ENCODE measurements at places on chromosomes 6 and 20.

DNA sequence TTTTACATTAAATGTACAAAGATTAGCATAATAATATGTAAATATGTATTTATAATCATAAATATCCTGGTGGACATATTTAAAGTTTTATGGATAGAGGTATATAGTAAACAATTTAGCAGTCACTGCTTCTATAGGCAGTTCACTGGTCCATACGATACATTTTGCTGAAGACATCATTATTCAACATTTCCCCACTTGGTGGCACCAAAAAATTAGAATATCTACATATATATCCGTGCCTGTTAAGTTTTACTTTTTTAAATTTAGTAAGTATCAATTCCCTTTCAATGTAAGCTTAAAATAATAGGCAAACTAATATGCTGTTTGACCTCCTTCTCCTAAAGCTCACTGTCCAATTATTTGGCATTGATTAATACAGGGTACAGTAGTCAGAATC, 64.2 kb downstream of the LMBRD1 start:
- DNase-seq: no peak

- no peak for DNase-seq
These were observed 324.4 kb upstream of the NT5E start for GRCh38 chr6:85125526-85125925.

DNA sequence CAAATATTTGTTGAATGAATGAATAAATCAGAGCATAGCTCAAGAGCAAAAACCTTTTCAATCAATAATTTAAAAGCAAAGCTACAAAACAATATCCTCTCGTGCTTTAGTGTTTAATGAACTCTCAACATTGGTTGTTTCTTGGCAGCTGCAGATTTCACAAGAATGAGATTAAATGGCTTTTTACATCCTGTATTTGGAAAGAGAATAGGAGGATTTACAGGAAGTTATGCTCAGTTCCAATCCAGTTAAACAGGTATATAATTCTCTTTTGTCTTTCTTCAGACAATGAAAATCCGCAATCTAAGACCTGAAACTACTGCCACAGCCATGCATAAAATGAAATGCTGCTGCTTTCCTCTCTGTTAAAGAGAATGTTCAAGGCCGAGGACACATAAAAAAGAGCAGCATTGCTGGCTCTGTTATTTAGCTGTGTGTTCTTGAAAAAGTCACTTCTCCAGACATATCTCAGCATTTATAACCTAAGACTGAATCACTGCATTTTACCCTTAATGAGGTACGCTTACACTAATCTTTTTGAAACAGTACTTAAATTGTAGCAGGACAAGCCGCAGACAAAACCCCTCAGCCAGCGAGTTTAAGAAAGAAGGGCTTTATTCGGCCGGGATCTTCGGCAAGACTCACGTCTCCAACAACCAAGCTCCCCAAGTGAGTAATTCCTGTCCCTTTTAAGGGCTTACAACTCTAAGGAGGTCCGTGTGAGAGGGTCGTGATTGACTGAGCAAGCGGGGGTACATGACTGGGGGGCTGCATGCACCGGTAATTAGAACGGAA, 3.6 kb downstream of the C6orf52 start:
- DNase-seq: no peak

GRCh38 chr6:1463751-1464426, 74.5 kb downstream of the FOXF2 start:
- no peak for DNase-seq

- DNase-seq: peak; percentile 19
These were observed 42.0 kb upstream of the LY86 start for GRCh38 chr6:6546318-6547109.

DNA sequence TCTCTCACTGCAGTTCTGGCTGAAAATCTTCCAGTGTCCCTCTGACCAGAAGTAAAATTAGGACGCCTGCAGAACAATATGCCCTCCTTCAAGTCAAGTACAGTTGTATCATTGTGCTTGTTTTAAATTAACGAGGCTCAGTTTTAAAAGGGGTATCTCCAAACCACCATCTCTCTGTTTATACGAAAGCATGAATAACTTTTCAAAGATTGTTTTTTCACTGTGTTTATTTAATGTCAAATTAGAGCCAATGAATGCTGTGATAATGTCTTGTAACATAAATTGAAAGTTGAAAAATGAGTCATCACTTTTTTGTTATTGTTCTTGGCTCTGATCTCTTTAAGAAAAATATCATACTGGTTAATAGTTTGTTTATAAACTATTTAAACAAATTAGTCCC, 230.7 kb upstream of the THEMIS start:
- DNase-seq: no peak

DNA sequence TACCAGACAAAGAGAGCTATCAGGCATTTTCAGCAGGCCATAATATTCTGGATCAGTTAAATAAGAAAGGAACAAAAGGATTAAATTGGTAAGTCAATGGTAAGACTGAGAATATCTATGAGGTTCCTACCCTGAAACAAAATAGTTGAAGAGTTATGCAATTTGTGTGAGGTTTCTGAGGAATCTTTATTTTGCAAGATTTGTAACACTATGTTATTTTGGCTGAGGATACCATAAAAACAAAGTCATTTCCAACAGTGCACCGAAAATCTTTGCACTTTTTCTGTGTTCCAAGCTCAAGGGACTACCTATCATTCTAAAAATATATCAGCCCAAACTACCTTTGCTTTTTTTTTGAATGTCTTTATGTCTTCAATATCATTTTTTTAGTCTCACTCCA, 383.3 kb upstream of the CITED2 start:
- no peak for DNase-seq

GRCh38 chr20:12925863-12926793, 82.6 kb upstream of the SPTLC3 start:
- DNase-seq: no peak

DNA sequence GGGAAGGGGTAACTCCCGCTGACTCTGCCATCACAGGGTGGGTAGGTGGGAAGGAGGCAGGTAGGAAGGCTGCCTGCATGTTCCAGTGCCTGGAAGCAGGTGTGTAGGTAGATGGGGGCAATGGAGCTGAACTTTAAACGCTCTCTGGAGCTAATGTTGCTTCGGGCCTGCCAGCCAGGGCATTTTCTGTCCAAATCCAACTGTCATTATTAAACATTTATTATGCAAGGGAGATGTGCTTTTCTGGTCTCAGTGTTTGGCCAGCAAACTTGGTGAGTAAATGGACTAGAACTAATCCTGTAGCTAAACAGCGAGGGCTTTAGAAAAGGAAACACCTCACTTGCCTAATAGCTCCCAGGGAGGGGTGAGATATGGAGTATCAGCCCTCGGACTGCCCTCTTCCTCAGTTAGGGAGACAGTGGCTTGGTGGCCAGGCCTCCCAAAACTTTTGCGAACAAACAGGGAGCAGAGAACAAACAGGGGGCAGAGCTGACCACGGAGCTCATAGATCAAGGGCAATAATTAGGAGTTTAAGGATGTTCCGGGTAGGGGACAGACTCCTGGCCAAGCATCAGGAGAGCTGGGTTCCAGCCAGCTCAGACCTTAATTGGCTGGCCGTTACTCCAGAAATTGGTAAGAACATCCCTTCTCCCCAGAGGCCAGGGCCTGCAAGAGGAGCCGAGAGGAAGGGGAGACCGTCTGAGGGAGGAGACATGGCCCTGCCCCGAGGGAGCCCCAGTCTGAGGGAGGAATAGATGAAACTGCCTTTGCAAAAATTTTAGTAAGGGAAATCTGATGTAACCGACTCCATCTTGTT, 131.1 kb downstream of the VEGFA start:
- DNase-seq: no peak

GRCh38 chr6:149217466-149217888, 100.0 kb upstream of the TAB2 start:
- DNase-seq: no peak

- DNase-seq: no peak
These were observed 2.5 kb downstream of the PDE7B start for GRCh38 chr6:135853986-135854385.

DNA sequence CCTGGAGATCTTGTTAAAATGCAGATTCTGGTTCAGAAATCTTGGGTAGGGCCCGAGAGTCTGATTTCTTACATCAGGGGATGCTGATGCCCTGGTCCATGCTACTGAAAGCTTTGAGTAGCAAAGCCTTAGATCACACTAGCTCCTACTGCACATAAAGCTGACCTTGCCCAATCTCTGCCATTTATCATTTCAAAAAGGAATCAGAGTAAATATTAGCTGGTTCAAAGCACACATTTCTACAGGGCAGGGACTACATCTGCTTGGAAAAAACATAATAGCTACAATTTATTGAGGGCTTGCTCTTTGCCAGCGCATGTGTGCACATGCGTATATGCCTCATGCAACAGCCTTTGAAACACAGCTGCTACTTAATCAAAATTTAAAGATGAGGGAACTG, 440.4 kb upstream of the ARID1B start:
- DNase-seq: no peak

DNA sequence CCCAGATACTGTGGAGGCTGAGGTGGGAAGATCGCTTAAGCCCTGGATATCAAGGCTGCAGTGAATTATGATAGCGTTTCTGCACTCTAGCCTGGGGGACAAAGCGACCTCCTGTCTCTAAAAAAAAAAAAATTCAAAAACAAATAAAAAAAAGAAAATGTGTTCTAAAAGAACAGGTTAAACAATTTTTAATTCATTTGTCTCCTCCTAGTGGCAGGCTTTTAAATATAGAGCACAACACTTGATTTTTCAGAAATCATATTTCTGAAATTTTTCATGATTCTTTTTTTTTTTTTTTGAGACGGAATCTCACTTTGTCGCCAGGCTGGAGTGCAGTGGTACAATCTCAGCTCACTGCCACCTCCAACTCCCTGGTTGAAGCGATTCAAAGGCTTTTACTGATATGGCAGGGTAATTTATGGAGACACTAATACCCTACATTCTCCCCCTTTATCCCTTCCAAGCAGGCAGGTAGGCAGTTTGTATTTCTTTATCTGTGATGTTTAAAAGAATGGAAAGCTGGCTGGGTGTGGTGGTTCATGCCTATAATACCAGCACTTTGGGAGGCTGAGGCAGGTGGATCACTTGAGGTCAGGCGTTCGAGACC, 8.7 kb upstream of the GTF3C6 start:
- no peak for DNase-seq

- no peak for DNase-seq
These were observed 183.0 kb upstream of the MMS22L start for GRCh38 chr6:97465877-97466561.

DNA sequence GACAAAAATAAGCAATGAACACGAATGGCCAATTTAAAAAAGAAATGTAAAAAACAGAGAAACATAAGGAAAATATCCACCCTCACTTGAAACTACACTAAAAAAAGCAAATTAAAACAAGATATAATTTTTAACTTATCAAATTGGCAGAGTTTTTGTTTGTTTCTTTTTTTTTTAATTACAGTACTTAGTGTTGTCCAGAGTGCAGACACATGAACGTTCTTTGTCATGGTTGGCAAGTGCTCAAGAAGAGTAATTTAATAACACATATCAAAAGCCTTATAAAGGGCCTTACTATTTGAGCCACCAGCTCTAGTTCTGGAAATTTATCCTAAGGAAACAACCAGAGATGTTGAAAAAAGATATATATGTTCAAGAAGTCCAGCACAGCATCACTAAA, 142.3 kb downstream of the ATXN1 start:
- no peak for DNase-seq

DNA sequence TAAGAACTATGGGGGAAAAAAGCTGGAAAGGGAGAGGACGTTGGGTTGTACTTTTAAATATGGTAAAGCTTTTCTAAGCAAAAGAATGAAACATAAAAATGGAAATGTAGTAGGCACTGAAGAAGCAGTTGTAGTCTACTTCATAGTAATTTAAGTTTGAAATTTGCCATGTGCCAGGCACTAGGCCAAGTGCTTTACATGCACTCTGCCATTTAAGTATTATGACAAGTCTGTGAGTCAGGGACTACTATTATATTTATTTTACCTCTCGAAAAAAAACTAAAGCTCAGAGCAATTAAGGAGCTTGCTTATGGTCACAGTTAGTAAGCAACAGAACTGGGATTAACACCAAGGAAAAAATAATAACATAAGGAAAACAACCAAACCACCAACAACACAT, 257.8 kb downstream of the GMDS start:
- DNase-seq: no peak

DNA sequence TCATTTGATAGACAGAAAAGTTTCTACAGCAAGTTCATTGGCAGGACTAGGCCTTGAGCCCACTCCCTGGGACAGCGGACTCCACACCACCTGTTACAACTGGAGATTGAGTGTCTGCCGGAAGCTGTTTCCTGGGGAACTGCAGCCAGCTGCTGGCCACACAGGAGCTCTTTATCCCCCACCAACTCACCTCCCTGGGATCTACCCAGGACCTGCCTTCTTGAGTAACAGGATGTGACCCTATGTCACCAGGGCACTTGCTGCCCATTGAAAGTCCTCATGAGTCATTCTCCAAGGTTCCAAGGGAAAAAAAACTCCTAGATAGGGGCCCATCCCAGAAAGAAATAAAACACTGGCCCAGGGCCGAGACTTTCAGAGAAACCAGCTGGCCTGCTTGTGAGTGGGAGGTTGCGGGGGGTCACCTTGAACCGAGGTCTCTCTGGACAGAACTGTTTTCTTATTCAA, 37.4 kb upstream of the SLC9A8 start:
- no peak for DNase-seq

DNA sequence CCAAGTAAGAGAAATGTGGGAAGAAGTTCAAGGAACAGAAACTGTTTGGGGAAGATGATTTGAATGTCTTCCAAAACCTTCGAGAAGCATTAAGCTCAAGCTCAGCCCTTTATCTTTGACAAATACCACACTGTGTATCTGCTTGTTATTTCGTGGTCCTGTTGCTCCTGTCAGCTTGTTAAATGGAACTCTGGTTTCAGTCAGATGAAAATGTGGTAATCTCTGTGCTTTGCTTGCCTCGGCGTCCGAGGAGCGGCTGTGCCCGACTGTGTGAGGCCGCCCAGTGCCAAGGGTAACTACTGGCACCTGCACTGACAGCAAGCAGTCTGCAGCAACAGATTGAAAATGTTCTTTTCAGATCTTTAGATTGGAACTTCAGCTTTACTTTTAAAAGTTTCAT, 577.9 kb upstream of the FLRT3 start:
- no peak for DNase-seq

DNA sequence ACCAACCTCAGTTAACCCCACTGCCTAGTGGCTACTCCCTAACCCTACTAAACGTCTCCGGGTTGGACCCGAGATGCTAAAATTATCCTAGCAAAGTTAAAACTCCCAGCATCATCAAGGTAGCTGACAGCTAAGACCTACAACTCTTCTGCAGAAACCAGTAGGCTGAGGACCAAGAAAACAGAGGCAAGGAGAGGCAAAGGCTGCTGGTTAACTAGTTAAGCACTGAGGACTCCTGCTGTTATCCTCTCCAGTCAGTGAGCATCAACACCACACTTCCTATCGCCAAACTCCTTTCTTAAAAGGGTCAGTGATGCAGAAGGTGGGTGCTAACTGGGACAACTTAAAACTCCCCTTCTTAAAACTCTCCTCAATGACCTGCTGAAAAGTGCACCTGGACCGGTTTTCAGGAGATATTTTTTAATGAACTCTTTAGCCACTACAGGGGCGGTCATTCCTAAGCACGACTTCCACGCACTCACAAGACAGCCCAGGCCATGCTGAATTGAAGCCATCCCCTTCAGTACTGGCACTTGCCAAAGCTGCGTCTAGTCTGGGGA, 1.7 kb downstream of the TRERF1 start:
- no peak for DNase-seq

GRCh38 chr6:95847061-95847460, 168.7 kb upstream of the FUT9 start:
- no peak for DNase-seq

All from stimulated activated CD4-positive, alpha-beta T cell treated with anti-CD3 and anti-CD28 coated beads, Interleukin-12 subunit alpha, Interleukin-12 subunit beta, amount 100 ng/mL, for 4 hours (primary cell).